ENCODE measurements at places on chromosomes 16 and 17.

GRCh38 chr16:72969812-72970211 is 78.1 kb downstream of the ZFHX3 start:
- no peaks in the 10 kb centered on the region for H3K4me1 ChIP-seq
- no peak for DNase-seq
- H3K36me3 ChIP-seq, result no peaks in the 10 kb centered on the region
- H3K27me3 ChIP-seq, result no peaks in the 10 kb centered on the region
- H3K27ac ChIP-seq, result no peak overlapping the region
- no peak overlapping the region for H3K4me3 ChIP-seq

DNA sequence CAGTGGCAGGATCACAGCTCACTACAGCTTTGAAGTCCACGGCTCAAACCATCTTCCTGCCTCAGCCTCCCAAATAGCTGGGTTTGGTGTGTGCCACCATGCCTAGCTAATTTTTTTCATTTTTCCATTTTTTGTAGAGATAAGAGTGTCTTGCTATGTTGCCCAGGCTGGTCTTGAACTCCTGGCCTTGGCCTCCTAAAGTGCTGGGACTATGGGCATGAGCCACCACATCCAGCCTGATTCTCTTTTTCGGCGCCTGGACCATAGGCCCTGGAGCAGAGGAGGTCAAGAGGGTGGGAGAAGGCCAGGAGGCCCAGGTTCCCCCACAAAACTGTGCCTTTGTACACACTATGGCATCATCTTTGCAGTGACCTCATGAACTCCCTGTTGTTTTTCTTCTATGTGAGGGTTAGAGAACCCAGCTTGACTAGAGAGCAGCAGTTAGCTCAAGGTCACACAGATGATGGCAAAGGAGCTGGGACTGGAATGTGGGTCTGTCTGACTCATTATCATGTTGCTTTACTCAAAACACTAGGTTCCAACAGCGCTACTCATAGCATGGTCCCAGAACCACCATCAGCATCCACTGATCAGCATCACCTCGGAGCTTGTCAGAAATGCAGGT is 16.3 kb downstream of the SCN4A start:
- no peaks in the 10 kb centered on the region for H3K27me3 ChIP-seq
- H3K36me3 ChIP-seq, result no peaks in the 10 kb centered on the region
- no peak for DNase-seq
- no peak overlapping the region for H3K4me3 ChIP-seq
- H3K27ac ChIP-seq, result no peak overlapping the region
- H3K4me1 ChIP-seq, result peaks cover 26% of the 10 kb centered on the region

DNA sequence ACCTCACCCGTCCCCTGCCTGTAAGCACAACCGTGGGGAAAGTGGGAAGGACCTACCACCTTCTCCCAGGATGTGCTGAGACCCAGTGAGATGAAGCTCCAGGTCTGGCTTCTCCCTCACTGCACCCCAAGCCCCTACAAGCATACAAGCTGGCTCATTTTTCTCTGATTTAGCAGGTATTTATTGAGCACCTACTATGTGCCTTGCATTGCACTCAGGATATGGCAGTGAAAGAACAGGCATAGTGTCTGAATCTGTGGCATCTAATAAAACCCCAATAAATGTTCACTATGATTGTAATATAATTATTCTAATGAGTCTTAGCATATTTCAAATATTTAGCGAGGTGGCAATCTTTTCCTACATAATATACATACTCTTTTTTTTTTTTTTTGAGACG is 84.5 kb downstream of the LITAF start:
- no peak overlapping the region for H3K27ac ChIP-seq
- H3K4me1 ChIP-seq, result no peaks in the 10 kb centered on the region
- H3K27me3 ChIP-seq, result no peaks in the 10 kb centered on the region
- no peaks in the 10 kb centered on the region for H3K36me3 ChIP-seq

DNA sequence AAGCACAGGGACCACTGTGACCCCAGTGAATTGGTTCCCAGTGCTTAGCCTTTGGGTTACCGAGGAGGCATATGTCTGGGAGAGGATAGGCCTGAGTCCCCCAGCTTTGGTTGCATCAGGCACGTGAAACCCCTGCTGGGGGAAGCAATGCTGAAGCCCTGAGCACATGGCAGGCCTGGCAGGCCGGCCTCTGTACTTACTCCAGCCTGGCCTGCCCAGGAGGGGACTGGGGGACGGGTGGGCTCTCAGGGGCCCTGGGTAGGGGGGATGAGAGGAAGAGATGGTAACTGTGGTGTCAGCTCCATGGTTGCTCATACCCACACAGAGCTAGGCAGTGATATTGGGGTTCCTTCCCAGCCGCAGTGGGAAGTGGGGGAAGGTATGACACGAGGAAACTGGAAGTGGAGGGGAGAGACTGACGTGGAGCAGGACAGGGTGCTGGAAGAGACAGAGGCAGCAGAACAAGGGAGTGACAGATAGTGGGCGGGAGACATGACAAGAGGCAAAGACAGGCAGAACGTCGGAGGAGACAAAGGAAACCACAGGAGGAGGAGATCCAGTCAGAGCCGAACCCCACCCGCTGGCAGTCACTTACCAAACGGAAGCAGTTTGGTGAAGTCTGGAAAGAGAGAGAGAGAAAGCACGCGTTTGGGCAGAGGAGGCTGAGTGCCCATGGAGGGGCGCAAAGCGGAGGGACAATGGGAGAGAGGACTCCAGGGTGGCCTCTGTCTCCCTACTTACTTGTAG is 9.1 kb downstream of the TMEM208 start:
- H3K4me3 ChIP-seq, result peak overlapping the region; percentile 17
- no peaks in the 10 kb centered on the region for H3K27me3 ChIP-seq
- H3K27ac ChIP-seq, result peak overlapping the region; percentile 56
- H3K4me1 ChIP-seq, result peaks cover 13% of the 10 kb centered on the region
- H3K36me3 ChIP-seq, result peaks cover 40% of the 10 kb centered on the region

DNA sequence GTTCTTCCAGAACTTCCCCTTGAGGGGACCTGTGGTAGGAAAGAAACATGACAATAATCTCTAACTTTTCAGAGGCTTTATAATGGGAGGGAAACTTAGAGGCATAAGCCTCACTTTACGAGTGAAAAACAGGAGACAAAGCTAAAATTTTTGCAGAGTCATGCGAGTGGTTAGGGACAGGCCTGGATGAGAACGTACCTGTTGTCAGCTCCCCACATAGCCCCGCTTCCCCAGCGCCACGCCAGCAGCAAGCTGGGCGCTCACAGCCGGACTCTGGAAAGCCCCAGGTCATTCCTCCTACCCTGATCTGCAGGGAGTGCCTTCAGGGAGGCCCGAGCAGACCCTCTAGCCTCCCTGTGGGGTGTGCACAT is 53.6 kb downstream of the LDHD start:
- H3K36me3 ChIP-seq, result no peaks in the 10 kb centered on the region
- DNase-seq, result no peak
- peaks cover 33% of the 10 kb centered on the region for H3K4me1 ChIP-seq
- H3K4me3 ChIP-seq, result no peak overlapping the region
- no peak overlapping the region for H3K27ac ChIP-seq

DNA sequence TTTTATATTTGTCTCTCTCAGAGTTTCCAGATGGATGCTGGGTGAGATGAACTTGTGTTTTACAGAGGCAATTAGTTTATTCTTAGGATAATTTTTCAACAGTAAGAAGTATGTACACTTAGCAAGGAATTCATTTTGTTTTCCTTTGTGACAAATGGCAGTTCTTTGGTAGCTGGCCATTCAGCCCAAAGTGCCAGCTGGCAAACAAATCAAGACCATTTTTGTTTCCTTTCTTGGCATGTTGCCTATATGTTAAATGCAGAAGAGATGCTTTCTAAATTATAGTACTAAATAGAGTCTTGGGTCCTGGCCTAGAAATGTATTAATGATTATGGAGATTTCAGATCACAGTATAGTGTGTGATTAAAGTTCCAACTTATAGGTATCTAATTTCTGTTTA is 337.1 kb downstream of the CNTNAP4 start:
- no peaks in the 10 kb centered on the region for H3K4me1 ChIP-seq
- H3K36me3 ChIP-seq, result no peaks in the 10 kb centered on the region
- H3K4me3 ChIP-seq, result no peak overlapping the region
- no peak overlapping the region for H3K27ac ChIP-seq
- no peak for DNase-seq
- H3K27me3 ChIP-seq, result no peaks in the 10 kb centered on the region

DNA sequence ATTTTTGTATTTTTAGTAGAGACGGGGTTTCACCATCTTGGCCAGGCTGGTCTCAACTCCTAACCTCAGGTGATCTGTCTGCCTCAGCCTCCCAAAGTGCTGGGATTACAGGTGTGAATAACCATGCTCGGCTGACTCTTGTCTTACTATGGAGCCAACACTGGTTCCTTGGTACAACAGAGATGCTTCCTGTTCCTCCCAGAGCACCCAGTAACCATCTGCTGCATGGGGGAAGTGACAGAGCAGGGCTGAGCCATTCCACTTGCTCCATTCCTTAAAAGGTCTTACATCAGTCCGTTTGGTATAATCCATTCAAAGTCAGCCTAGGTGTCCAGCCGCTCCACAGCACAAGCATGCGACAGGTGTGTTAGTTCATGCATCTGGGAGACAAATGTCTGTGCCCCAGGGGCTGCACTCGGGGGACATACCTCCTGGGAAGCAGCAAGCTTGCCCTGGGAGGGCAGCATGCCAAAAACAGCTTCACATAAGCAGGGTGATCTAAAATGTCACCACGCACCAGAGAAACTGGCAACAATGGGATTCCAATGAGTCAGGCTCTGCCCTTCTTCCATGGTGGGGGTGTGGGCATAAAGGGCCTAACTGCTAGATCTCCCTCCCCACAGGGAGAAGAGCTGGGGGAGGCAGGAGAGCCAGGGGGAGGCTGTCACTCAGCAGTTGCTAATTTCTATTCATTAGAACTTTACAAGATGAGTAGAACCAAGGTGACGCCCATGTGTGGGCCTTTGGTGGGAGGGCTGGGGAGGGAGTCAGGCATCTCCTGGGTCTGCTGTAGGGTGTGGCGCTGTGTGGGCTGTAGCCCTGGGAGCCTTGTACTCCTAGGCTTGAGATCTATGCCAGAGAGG is 35.5 kb downstream of the PIPOX start:
- no peak overlapping the region for H3K4me3 ChIP-seq
- no peak for DNase-seq
- no peaks in the 10 kb centered on the region for H3K4me1 ChIP-seq
- H3K36me3 ChIP-seq, result peaks cover 23% of the 10 kb centered on the region

- DNase-seq, result no peak
- H3K27ac ChIP-seq, result no peak overlapping the region
- no peaks in the 10 kb centered on the region for H3K4me1 ChIP-seq
Measured at GRCh38 chr16:57696240-57696639, 1.6 kb downstream of the DRC7 start.

DNA sequence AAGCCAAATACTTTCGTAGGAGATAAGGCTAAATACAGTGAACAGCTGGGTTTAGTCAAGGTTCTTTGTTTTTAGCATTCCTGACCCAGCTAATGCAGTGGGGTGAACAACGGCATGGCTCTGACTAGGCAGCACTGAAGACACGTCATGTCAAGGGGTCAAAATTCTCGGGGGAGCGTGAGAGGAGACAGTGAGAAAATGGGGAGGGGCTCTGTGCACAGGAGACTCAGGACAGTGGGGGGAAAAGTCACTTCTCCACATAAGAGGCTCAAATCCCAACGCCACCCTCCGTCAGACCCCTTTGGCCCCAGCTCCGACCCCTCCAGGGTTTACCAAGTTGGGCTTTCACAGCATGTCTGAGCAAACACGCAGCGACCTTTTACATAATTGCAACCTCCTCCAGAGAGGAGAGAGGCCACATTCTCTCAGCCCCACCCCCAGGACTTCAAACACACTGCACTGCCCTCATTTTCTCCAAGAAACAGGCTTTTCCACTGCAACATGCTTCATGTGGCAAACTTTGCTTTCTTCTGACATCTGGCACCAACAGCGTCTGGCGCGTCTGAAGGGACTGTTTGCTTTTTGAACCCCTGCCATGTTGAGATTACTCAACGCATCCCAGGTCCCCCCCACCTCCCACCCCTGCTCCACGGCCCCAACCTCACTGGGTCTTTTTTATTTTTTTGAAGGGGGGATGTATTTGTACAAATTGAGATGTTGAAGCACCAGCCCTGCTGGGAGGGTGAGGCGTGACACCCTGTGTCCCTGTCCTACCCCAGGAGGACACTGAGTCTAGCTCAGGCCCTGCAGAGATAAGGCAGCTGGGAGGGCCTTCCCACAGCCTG is 30.0 kb downstream of the AXIN2 start:
- no peak for DNase-seq
- H3K4me3 ChIP-seq, result no peak overlapping the region
- no peaks in the 10 kb centered on the region for H3K27me3 ChIP-seq
- no peak overlapping the region for H3K27ac ChIP-seq

- H3K27me3 ChIP-seq, result no peaks in the 10 kb centered on the region
- H3K27ac ChIP-seq, result no peak overlapping the region
- no peaks in the 10 kb centered on the region for H3K36me3 ChIP-seq
- no peak overlapping the region for H3K4me3 ChIP-seq
- H3K4me1 ChIP-seq, result peaks cover 20% of the 10 kb centered on the region
- no peak for DNase-seq
Measured at GRCh38 chr17:77316191-77316641, 175.4 kb downstream of the SEC14L1 start.

DNA sequence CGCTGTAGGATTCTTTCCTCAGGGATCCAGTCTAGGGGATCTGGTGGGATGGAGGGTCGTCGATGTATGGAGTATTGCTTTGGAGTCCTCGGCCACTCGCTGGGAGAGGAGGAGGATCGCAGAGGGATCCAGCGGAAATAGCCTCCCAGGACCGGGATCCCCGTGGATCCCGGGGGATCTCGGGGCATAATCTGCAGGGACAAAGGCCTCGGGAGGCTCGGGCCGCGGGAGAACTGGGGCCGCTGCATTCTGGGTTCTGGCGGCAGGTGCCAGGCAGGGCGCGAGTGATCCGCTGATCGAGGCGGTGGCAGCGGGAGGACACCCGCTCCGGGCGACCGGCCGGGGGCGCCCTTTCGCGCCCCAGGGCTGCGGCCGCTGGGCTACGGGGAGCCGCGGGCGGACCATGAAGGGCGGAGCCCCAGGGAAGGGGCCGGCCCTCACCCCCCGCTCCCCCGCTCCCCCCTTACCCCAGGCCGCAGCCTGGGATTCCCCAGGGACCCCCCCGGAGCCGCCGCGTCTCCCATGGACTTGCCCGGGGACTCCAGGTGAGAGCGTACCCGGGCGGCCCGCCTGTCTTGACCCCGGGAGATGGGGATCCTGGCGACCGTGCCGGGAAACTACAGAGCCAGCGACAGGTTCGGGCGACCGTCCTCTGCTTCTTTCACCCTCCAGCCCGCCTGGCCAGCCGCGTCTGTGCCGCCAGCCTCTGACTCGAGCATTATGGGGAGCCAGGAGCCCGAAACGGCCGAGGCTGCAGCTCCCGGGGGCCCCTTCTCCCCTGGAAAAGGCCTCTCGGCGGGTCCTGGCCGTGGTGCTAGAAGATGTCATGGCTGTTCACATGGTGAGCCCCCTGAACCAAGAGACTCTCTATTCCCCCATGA is 604 bp downstream of the PRR14 start:
- no peaks in the 10 kb centered on the region for H3K27me3 ChIP-seq
- H3K4me3 ChIP-seq, result peak overlapping the region; percentile 99
- peak overlapping the region; percentile 96 for H3K27ac ChIP-seq
- H3K36me3 ChIP-seq, result peaks cover 35% of the 10 kb centered on the region
